ENCODE measurements at places on chromosomes 5 and 9.

DNA sequence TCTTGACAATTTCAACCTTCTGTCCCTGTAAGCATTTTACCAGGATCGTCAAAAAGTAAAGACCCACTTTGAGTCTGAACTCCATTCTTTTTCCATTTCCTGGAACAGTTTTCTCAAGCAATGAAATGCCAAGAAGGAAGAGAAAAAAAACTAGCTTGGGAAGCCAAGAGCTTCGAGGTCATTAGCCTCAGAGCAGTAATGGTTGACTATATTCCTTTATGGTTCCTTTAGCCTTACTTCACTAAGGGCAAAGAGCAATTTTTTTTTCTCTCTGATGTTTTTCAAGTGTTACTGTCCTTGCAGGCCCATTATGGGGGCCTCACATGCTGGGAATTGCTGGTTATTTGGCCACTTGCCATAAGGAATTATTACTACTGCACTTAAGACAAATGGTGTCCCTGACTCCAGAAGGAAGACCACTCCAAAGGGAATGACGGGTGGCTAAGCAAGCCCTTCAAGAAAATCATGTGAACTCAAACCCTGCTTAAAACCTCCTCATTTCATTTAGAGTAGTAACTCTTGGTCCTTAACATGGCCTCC, 37.1 kb downstream of the BNC2 start:
- DNase-seq: no peak

- no peak for DNase-seq
These were observed 662 bp upstream of the DOLPP1 start for GRCh38 chr9:129080298-129080600.

GRCh38 chr5:14168144-14168792, 25.1 kb downstream of the TRIO start:
- no peak for DNase-seq

- DNase-seq: no peak
These were observed 144.3 kb downstream of the CDH12 start for GRCh38 chr5:22708770-22709328.

- DNase-seq: no peak
These were observed 275.6 kb upstream of the SLC30A5 start for GRCh38 chr5:68818057-68818695.

DNA sequence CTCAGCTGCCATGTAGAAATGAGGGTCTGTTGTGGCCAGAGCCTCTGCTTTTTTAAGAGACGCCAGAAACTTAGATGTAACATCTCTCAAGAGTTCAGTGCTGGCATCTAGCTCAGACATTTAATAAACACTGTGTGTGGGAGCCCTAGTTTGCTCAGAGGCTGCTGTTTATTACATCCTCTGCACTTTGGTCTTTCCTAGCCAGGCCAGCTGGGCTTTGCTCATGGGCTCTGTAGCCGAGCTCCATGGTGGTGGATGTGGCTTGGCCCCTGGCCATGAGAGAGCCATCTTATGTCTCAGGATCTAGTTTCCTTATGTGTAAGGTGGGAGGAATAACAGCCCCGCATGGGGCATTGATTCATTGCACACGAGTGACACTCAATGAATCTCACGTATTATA, 30.0 kb downstream of the ARHGEF37 start:
- no peak for DNase-seq

Data from activated gamma-delta T cell (primary cell).